ENCODE measurements at places on chromosomes 5 and 9.

DNA sequence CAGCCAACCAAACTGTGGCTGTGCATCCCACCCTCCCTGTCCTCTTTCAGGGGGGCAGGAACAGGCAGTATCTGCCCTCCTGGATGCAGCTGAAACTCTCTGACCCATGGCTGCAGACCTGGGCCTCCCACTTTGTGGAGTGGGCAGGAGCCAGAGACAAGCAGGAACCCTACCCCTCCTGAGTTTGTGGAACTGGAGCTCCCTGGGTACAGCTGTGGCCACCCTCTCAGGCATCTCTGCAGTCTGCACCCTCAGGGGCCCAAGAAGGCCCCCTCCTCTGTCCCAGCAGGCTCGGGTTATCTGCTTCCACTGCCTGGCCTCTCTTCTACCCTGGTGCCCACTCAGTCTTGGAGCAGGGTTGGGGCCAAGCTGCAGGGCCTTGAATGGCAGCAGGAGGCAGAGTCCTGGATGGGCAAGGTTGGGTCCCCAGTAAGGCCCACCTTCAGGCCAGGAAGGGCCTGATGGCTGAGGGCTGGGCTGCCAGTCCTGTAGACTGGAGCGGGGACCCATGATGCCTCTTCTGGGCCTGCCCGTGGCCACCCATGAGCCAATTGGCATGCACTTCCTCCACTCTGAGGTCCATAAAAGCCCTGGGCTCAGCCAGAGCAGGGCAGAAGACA lies 619.9 kb downstream of the KIF4B start:
- no peak for DNase-seq

GRCh38 chr9:101791533-101791932 lies 53.1 kb upstream of the GRIN3A start:
- no peak for DNase-seq

GRCh38 chr5:137179203-137179602 lies 319.9 kb downstream of the SPOCK1 start:
- no peak for DNase-seq

DNA sequence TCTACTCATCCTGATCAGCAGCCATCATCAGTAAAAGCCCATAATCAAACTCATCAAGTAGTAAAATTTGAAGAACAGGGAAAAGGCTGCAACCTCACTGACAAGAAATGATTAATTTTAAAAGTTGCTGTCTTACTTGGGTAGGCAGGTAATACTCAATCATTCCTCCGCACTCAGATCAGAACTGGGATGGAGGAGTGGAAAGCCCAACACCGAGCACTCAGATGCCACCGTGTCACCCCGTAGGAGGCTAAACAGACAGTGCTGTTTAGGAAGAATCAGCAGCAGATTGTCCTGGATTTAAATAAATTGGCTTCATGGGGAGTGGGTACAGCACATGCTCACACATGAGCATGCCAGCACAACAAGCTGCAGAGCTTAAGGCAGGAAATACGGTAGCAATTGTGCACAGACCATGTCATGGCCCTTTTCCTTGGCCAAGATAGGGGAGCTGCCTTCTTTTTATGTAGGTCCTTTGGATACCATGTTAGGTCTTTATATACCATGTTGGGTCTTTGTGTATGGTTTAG lies 92.6 kb upstream of the CDH6 start:
- no peak for DNase-seq

DNA sequence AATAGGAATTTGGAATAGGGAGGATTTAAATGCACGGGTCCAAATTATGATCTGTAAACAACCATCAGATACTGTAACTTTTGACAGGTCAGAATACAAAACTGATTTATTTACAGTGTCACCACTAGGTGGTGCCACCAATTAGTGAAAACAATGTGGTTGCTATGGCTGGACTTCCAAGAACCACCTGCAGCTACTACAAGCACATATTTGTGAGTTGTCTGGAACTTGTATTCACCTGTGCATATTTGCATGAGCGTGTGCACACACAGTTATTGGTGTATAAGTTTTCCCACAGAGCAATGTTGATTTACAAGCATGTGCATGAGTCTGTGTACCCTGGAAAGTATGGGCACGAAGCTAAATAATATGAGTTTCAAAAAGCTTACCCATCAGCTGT lies 3.0 kb upstream of the HRCT1 start:
- no peak for DNase-seq

GRCh38 chr9:34197756-34198711 lies 19.2 kb downstream of the UBAP1 start:
- DNase-seq, result no peak

DNA sequence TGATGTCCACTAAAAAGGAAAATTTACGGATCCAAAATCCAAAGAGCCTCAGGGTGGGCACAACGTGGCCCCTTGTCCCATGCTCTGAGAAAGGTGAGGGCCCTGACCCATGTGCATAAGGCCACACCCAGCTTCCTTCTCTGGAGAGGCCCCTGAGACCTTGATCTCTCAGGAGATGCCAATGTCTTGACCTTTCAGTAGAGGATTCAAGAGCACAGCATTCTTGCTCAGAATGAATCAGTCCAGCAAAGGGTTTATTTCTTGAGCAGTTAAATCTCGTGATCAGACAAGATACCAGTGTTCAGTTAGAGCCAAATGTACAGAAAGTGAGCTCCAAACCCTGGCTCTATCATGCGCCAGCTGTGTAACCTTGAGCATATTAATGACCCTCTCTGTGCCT lies 115.9 kb upstream of the DAPK1 start:
- no peak for DNase-seq
